ENCODE measurements at places on chromosomes 11 and 22. TPM values are rescaled to one million over a fixed set of nuclear protein-coding genes. Genes with fewer than 3 reads are reported as not detected.

Gene OR9Q2
- not detected for total RNA-seq

Gene TIMP3
- 107 TPM for total RNA-seq

Gene TRPM5
- not detected for total RNA-seq

Gene ESAM
- total RNA-seq, result 317 TPM

Gene KCNJ5
- total RNA-seq, result not detected

Gene ZDHHC24
- 25.0 TPM for total RNA-seq

Gene CALCA
- not detected for total RNA-seq

Gene OR8A1
- not detected for total RNA-seq

Gene SLC25A18
- total RNA-seq, result not detected

Gene PNPLA5
- total RNA-seq, result not detected

Gene C11orf42
- total RNA-seq, result not detected

Gene LRRN4CL
- not detected for total RNA-seq

Gene SMC1B
- not detected for total RNA-seq

Gene TLCD5
- total RNA-seq, result 7.7 TPM

Gene BCO2
- 0.40 TPM for total RNA-seq

Gene MUC5B
- not detected for total RNA-seq

Gene EEF1G
- total RNA-seq, result 1,562 TPM

Gene ELF5
- total RNA-seq, result not detected

Gene ABTB2
- 0.40 TPM for total RNA-seq

Gene THRSP
- not detected for total RNA-seq

Gene ALG8
- 43.3 TPM for total RNA-seq

Gene SLC43A3
- total RNA-seq, result 68.5 TPM

Gene FOLR3
- total RNA-seq, result not detected

Gene ZNF280B
- total RNA-seq, result 0.94 TPM

Gene RFPL3
- not detected for total RNA-seq

Gene ELMOD1
- not detected for total RNA-seq

Gene TIGD3
- total RNA-seq, result 0.30 TPM

Gene FXYD2
- total RNA-seq, result not detected

Gene OVOL1
- not detected for total RNA-seq

Gene PVALB
- not detected for total RNA-seq

Gene SYNGR1
- total RNA-seq, result 0.67 TPM

Gene P2RY2
- 15.2 TPM for total RNA-seq

Gene KCNK7
- total RNA-seq, result 0.27 TPM

Gene MICAL2
- 128 TPM for total RNA-seq

Data from mammary microvascular endothelial cell (primary cell).